Lower lobe of right lung (tissue), 2 donors: ENCODE measurements at places on chromosomes 7 and 10. TPM values are rescaled to one million over a fixed set of nuclear protein-coding genes. Genes with fewer than 3 reads are reported as not detected.

DNA sequence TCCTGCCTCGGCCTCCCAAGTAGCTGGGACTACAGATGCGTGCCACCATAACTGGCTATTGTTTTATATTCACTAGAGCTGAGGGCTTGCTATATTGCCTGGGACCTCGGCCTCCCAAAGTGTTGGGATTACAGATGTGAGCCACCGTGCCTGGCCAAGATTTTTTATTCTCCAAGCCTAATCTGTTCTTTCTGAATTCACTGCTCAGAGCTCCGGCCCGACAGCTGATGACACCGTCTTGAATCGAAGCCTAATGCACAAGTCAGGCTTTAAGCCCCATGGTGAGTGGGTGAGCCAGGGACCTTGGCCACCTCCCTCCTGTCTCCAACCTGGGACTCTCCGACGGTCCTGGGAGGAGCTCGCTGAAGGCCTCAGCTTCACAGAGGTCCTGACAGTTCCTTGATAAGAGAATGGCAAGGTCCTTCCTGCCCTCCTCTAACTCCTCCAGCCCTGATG, 338.9 kb downstream of the WDR37 start:
- H3K36me3 ChIP-seq: no peaks in the 10 kb centered on the region
- no peaks in the 10 kb centered on the region for H3K4me1 ChIP-seq
- H3K4me3 ChIP-seq: no peak overlapping the region
- peaks cover 5% of the 10 kb centered on the region for H3K27me3 ChIP-seq

- DNase-seq: no peak
- H3K27ac ChIP-seq: peak within 1 kb of the TSS; percentile 95
- H3K4me1 ChIP-seq: peaks cover 54% of the 10 kb centered on the region
- peak within 1 kb of the TSS; percentile 63 for H3K4me3 ChIP-seq
- no peaks in the 10 kb centered on the region for H3K36me3 ChIP-seq
These were observed at the start of gene TMEM140 for GRCh38 chr7:135147899-135148721. TSS of gene TMEM140 (plus strand) at chr7:135148072. CDS start at chr7:135164442, 16,370 bp downstream.

DNA sequence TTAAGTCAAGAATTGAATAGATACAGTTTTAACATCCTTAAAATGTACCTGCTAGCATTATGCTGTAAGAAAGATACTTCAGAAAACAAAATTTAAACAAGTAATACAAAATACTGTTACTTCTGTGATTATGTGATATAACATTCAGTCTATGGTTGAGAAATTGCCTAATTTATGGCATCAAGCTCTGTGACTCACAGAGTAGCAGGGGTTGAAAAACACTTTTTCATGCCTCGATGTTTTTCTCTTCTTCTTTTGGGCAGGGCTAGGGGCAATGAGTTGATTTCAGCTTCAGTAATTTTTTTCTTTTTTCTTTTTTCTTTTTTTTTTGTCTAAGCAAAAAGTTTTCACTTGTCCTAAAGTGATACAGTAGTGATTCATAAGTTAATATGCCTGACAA, 209.2 kb downstream of the MBL2 start:
- no peak overlapping the region for H3K4me3 ChIP-seq
- H3K27me3 ChIP-seq: no peaks in the 10 kb centered on the region
- no peak for DNase-seq
- no peak overlapping the region for H3K27ac ChIP-seq
- no peaks in the 10 kb centered on the region for H3K36me3 ChIP-seq

- H3K4me1 ChIP-seq: no peaks in the 10 kb centered on the region
- H3K27ac ChIP-seq: no peak overlapping the region
- H3K27me3 ChIP-seq: no peaks in the 10 kb centered on the region
- DNase-seq: no peak
- no peak overlapping the region for H3K4me3 ChIP-seq
- no peaks in the 10 kb centered on the region for H3K36me3 ChIP-seq
These were observed 161.9 kb downstream of the DNAJB6 start for GRCh38 chr7:157498657-157499056.

GRCh38 chr7:129055294-129055816, 444 bp upstream of the TNPO3 start:
- DNase-seq: no peak
- peaks cover 6% of the 10 kb centered on the region for H3K27me3 ChIP-seq
- peak overlapping the region; percentile 99 for H3K27ac ChIP-seq

GRCh38 chr10:80252296-80252887, 37.1 kb downstream of the MAT1A start:
- no peak overlapping the region for H3K4me3 ChIP-seq
- H3K27ac ChIP-seq: no peak overlapping the region
- no peak for DNase-seq
- no peaks in the 10 kb centered on the region for H3K27me3 ChIP-seq
- peaks cover 13% of the 10 kb centered on the region for H3K4me1 ChIP-seq

- H3K4me1 ChIP-seq: peaks cover 7% of the 10 kb centered on the region
- peaks cover 4% of the 10 kb centered on the region for H3K36me3 ChIP-seq
- no peak overlapping the region for H3K27ac ChIP-seq
- no peaks in the 10 kb centered on the region for H3K27me3 ChIP-seq
These were observed 10.9 kb upstream of the GDF2 start for GRCh38 chr10:47311193-47311931.

The LDB3 gene
- 2.2 TPM for total RNA-seq

GRCh38 chr7:2023877-2024566, 208.7 kb downstream of the MAD1L1 start:
- H3K4me3 ChIP-seq: no peak overlapping the region
- no peak overlapping the region for H3K27ac ChIP-seq
- H3K4me1 ChIP-seq: peaks cover 13% of the 10 kb centered on the region
- no peaks in the 10 kb centered on the region for H3K36me3 ChIP-seq
- H3K27me3 ChIP-seq: no peaks in the 10 kb centered on the region
- peak; percentile 39 for DNase-seq

The HMX2 gene
- not detected for total RNA-seq

The HOXA2 gene
- 1.5 TPM for total RNA-seq

DNA sequence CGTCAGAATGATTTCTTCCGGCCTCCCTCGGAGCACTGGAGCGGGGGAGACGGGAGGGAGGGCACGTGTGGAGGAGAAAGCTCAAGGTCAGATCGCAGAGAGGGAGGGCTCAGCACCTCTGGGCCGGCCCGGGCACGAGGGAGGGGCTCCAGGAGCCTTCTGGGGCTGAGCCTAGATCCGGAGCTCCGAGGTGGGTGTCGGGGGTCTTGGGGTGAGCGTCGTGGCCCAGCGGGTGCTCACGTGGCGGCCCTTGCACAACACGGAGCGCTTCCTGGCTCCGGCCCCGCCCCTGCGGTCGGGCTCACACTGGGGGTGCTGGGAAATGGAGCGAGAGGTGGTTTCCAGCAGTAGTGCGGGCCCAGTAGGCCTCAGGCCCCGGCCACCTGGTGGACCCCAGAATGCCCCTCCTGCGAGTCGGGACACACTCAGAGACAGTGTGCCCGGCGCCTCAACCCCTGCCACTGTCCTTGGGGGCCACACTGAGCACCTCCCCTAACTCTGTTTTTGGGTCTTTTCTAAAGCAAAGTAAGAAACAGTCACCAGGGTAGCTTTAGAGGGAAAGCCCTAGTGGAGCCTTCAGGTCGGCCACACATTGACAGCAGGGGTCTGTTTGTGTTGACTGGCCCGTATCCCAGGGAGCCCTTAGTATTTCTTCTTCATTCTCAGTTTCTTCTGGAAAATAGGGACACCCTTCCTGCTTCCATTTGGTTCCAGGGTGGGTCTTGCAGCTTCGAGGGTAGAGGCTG, 798 bp downstream of the PPIF start:
- H3K36me3 ChIP-seq: peaks cover 43% of the 10 kb centered on the region
- H3K4me3 ChIP-seq: peak overlapping the region; percentile 94
- peak overlapping the region; percentile 90 for H3K27ac ChIP-seq
- DNase-seq: peak; percentile 85
- H3K27me3 ChIP-seq: no peaks in the 10 kb centered on the region
- peaks cover 30% of the 10 kb centered on the region for H3K4me1 ChIP-seq

DNA sequence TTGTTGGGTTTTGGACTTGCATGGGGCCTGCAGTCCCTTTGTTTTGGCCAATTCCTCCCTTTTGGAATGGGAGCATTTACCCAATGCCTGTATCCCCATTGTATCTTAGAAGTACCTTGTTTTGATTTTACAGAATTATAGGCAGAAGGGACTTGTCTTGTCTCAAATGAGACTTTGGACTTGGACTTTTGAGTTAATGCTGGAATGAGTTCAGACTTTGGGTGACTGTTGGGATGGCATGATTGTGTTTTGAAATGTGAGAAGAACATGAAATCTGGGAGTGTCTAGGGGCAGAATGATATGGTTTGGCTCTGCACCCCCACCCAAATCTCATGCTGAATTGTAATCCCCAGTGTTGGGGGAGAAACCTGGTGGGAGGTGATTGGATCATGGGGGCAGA, 76.8 kb upstream of the MKI67 start:
- H3K4me1 ChIP-seq: no peaks in the 10 kb centered on the region
- H3K4me3 ChIP-seq: no peak overlapping the region
- no peak for DNase-seq
- peaks cover 3% of the 10 kb centered on the region for H3K27me3 ChIP-seq
- H3K36me3 ChIP-seq: no peaks in the 10 kb centered on the region

DNA sequence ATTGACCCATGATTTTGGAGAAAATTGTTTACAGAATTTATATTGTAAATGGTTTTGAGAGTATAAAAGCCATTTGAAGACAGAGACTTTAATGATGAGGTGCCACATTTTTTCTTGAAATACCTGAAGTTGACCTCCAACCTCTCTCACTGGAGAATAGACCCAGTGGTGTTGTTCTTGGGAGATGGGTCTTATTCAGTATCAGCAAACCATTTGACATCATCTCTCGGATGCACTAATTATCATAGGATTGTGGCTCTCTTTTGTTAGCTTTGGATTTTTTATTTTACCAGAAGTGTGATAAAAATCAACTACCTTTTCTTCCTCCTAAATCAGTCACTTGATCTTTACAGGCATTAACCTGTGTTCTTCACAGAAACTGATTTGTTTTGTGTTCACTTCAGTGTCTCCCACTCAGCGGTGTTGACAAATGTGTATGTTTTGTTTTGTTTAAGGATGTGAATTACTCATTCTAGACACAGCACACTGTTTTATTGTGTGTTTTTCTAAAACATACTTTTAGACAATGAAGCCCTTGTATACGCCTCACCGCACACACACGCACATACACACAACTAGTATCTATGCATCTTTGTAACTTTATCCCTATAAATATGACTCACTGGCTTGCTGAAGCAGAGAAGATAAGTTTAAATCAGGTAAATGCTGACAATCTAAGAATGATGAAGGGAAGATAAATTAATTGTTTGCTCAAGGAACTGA, 455.6 kb downstream of the INHBA start:
- no peak overlapping the region for H3K4me3 ChIP-seq
- H3K27me3 ChIP-seq: no peaks in the 10 kb centered on the region
- H3K36me3 ChIP-seq: no peaks in the 10 kb centered on the region
- no peak for DNase-seq
- H3K4me1 ChIP-seq: no peaks in the 10 kb centered on the region

The MRPS17 gene
- 10.2 TPM for total RNA-seq

DNA sequence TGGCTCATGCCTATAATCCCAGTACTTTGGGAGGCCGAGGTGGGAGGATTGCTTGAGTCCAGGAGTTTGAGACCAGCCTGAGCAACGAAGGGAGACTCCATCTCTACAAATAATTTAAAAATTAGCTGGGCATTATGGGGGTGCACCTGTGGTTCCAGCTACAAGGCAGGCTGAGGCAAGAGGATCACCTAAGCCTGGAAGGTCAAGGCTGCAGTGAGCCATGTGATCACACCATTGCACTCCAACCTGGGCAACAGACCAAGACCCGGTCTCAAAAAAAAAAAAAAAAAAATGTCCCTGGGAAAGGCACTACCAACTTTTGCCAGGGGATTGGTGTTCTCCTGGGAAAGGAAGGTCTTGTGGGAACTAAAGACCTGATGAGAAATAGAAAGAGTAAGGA, 134.2 kb upstream of the AUTS2 start:
- no peaks in the 10 kb centered on the region for H3K36me3 ChIP-seq
- no peaks in the 10 kb centered on the region for H3K4me1 ChIP-seq
- H3K27ac ChIP-seq: no peak overlapping the region
- H3K27me3 ChIP-seq: no peaks in the 10 kb centered on the region
- no peak for DNase-seq

DNA sequence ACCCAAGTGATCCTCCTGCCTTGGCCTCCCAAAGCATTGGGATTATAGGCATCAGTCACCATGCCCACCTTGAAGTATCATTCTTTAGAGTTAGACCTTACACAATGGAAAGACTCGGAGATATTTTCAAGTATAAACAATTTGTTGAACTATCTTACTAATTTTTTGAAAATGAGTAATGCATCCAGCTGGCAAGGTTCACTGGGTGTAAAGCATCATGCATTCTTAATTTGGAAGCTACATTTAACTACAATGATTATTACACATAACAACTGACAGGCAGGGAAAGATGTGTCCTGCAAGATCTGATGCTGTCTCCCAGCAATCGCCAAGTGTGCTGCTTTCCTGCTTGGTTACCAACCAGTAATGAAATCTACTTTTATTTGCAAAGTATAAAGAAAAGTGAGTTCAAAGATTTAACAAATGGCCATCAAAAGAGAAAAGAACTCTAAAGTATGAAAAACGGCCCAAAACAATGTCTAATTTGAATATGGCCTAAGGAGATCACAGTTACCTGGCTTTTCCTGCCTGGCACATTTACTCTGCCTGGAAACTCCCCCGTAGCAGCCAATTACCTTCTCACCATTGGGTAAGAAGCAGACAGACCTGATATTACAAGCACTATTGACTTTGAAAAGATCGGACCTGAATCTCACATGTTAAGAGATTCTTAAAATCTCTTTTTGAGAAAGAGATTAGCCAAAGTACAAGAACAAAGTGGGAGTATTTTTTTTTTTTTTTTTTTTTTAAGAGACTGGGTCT, 59.3 kb upstream of the NMT2 start:
- H3K36me3 ChIP-seq: no peaks in the 10 kb centered on the region
- DNase-seq: no peak
- H3K4me1 ChIP-seq: no peaks in the 10 kb centered on the region
- no peak overlapping the region for H3K27ac ChIP-seq
- H3K4me3 ChIP-seq: no peak overlapping the region
- H3K27me3 ChIP-seq: no peaks in the 10 kb centered on the region

DNA sequence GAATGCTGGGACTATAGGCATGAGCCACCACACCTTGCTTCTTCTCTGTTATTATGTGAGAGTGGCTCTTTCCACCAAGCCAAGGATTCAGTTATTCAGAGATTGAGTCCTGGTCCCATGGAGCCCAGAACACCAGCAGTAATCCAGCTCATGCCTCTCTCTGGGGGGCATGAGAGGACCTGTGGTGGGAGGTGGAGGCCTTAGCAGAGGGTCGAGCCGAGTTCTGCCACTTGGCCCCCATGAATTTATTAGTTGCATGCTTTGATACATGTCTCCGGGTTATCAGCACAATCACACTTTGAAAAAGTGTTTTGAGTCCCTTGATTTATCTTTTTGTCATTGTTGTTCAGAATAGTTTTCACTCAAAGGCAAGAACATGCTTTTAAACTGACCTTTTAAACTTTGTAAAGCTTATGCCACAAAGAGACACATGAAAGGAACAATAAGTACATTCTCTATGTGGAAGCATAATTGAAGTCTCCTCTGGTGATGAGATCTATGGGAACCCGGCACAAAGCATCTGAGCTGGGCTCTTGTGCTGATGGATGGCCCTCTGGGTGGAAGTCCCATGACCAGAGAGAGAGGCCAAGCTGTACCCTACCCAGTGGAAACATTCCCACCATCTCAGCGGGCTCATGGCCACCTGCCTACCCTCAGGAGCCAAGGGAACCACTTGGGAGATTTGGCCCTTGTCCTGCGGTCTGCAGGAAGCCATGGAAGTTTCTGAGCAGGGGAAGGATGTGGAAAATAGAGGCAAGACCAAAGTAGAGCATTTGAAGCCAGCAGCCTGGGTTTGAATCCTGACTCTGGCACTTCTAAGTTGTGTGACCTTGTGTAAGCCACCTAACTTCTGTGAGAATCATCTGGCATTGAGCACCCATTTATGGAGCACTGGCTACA, 53.9 kb downstream of the MINDY4 start:
- DNase-seq: no peak
- H3K27me3 ChIP-seq: no peaks in the 10 kb centered on the region
- H3K27ac ChIP-seq: no peak overlapping the region
- peaks cover 7% of the 10 kb centered on the region for H3K36me3 ChIP-seq

The AKR1D1 gene
- not detected for total RNA-seq

The C10orf53 gene
- total RNA-seq: not detected
